ENCODE measurements at places on chromosomes 7 and 10. TPM values are rescaled to one million over a fixed set of nuclear protein-coding genes. Genes with fewer than 3 reads are reported as not detected.

The TRPV6 gene
- polyA plus RNA-seq, result 2.2 TPM

The MSS51 gene
- 3.6 TPM for polyA plus RNA-seq

The SRRM3 gene
- polyA plus RNA-seq, result 5.8 TPM

The LIPJ gene
- 0.10 TPM for polyA plus RNA-seq

The ASNS gene
- polyA plus RNA-seq, result 17.1 TPM

The SH2B2 gene
- 1.6 TPM for polyA plus RNA-seq

The TAS2R4 gene
- polyA plus RNA-seq, result 2.6 TPM

The HOXA3 gene
- 19.1 TPM for polyA plus RNA-seq

The CYP2E1 gene
- 1.3 TPM for polyA plus RNA-seq

The PAPSS2 gene
- polyA plus RNA-seq, result 46.0 TPM

The NIPSNAP2 gene
- 58.1 TPM for polyA plus RNA-seq

The OR13A1 gene
- polyA plus RNA-seq, result 0.06 TPM

Data from large intestine (tissue), 12 donors.